ENCODE measurements at places on chromosomes 1 and 21.

DNA sequence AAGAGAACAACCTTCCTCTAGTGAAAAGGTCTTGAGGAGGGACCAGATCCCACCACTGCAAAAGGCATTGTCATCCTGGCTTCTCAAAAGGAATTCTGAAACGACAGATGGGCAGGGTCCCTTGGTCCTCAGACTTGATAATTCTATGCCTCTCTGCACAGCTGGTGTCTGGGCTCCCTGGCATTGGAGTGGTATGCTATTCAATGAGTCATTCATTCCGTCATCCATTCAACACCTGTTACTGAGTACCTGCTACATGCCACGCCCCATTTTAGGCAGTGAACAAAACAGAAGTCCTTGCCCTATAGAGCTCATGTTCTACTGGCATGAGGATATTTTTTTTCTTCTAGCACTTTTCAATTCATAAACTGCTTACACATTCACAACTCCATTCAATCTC, 45.8 kb upstream of the HMGB4 start:
- no peak for DNase-seq

- no peak for DNase-seq
These were observed 60.7 kb downstream of the CASZ1 start for GRCh38 chr1:10735563-10736305.

GRCh38 chr1:159008744-159009188, 941 bp upstream of the IFI16 start:
- no peak for DNase-seq

- DNase-seq, result no peak
These were observed 19.4 kb downstream of the SESN2 start for GRCh38 chr1:28278763-28279162.

GRCh38 chr1:35324486-35324885, 56.0 kb downstream of the ZMYM4 start:
- DNase-seq, result no peak

GRCh38 chr21:39120876-39121599, 62.2 kb downstream of the PSMG1 start:
- DNase-seq, result no peak
